Ascending aorta (tissue), 2 donors: ENCODE measurements at places on chromosomes 4 and X.

GRCh38 chr4:6824772-6825402 lies 42.4 kb downstream of the KIAA0232 start:
- DNase-seq: no peak

GRCh38 chrX:109475174-109475891 lies 6.6 kb downstream of the GUCY2F start:
- no peak for DNase-seq

DNA sequence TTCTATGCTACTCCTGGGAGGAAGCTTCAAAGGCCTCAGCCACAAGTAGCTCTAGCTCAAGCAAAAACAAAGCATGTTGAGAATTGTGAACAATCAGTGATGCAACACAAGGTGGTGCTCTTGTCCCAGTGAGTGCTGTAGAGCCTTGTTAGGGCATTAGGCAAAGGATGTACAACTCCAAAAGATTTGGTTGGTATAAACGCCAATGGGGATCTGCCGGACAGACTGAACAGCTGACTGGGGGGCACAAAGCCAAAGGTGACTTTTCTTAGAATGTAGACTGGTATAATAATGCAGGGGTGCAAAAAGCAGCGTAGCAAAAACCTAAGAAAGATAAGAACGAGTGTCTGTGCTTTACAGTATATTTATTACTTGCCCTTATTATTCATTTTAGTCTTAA lies 62.6 kb upstream of the ALB start:
- no peak for DNase-seq

DNA sequence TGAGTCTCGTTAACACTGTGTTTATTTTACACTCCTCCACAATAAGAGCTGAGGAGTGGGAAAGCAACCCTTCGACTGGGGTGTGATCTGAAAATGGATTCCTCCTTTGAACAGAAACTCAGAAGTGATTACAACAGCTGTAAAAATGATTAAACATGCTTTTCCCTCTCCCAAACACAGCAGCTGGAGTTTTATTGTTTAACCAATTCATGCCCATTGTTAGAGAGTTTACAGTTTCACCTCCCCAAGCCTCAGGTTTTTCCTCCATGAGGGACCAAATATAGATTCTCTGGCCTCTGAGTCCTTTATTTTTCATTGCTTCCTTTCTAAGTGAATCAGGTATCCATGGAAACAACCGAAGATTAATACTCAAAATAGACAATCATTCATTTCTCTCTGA lies 263.0 kb upstream of the TAPT1 start:
- DNase-seq: no peak

DNA sequence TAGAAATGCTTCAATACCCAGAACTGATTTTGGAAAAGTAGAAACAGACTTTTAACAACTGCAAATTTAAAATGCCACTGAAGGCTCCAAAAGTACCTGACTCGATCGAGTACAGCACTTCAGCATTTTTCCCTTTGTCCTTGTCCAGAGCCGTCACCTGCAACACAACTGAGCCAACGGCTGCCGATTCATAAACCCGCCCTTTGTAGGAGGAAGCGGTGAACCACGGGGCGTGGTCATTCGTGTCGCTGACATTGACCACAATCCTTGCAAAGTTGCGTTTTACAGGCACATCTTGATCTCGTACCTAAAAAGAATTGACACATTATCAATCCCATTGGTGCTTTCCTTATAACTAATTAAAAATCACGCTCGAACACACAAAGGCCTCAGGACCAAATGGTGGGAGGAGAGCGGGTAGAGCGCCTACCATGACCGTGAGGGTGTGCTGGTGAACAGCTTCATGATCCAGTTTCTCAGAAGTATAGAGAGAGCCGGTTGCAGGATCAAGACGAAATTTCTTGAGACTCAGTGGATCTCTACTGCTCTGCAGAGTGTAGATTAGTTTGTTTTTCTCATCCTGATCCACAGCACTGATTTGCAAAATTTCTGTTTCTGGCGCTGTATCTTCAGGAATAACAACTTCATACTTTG lies 72.8 kb upstream of the MTNR1A start:
- no peak for DNase-seq

DNA sequence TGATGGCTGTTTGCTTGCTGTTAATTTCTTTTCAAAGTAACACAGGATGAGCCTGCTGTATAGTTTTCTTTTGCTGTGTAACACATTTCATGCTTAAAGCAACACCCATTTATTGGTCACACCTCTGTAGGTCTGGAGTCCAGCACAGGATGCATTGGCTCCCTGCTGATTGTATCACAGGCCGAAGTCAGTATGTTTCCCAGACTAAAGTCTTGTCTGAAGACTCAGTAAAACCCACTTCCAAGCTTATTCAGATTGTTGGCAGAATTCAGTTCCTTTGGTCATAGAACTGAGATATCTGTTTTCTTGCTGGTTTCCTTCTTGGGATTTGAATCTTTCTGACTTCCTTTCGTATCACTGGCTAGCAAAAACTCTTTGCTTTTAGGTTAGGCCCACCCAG lies 54.3 kb downstream of the LRP2BP start:
- DNase-seq: no peak

DNA sequence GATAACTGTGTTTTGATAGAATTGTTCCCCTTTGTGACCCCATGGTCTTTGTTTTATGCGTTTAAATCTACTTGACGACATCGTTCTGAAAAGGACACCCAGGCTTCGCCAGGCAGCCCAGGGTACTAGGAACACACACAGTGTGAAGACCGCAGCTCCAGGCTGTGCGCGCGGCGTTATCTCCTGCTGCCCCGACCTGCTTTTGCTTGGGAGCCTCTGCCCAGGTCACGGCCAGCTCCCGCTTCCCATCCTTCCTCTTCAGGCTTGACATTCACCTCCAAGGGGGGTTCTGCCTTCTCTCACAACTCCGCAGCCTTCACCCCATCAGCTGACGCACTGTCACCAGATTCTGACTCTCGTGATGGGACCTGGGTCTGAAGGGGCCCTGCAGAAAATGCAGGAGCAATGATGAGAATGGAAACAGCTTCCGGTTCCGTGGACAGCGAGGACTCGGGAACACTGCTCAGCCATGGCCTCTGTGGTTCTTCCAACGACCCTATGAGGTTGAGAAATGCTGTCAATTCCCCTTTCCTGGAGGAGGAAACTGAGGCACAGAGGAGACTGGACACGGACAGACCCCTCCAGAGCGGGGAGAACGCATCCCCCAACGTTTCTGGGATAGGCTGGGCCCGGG lies 536 bp upstream of the HTRA3 start:
- DNase-seq: no peak

GRCh38 chr4:25001509-25001908 lies 29.2 kb downstream of the LGI2 start:
- DNase-seq: no peak

DNA sequence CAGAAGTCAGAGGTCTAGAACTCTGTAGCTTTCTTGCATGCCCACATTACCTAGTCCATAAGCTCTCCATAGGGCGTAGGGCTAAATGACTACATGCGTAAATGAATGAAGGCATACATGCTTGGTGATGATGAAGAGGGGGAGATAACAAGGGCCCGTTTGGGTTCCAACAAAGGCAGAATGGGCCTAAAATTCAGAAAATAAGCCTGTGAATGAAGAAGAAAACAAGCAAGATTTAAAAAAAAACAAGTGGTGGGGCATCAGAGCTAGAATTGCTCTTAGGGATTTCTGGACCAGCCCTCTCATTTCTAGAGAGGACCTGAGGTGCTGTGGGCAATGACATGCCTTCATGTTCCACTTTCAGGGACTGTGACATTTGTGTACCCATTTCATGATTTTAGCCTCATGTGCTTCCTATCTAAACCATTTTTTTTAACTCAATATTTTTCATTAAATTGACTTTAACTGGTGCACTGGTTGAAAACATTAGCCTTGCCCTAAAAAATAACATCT lies 12.1 kb downstream of the GPRIN3 start:
- DNase-seq: no peak

DNA sequence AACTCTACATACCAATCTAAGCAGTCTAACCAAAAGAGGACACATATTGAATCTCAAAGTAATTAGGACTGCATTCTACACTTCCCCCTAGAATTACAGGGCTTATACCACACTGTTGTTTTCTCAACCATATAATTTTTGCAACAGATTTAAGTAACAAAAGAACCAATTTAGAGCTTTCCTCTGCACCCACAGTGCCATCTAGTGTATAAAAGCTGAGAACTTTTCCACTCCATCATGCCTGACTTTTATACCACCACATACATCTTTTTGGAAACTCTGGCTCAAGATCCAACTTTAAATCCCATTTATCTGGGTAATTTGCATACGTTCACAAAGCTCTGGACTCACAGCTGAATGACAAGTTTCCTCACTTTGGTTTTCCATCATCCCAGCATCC lies 99.5 kb downstream of the EFHC2 start:
- DNase-seq: no peak

DNA sequence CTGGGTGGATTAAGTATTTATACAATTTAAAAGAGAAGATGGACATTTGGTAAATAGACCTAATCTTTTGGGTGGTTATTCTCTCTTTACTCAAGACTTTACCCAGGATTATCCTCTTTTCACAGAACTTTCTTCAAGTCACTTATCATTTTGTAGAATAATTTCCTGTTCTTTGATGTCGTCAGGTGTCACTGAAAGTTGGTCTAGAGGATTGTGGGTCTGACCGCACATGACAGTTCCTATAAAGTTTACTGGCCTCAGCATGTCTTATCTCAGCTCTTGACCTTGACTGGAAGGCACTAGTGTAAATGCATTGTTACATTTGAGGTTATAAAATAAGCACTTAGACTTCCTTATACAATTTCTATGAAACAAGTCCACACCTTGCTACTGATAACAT lies 139.9 kb upstream of the SLC4A4 start:
- DNase-seq: no peak

GRCh38 chr4:4333265-4333706 lies 43.2 kb downstream of the ZBTB49 start:
- no peak for DNase-seq

- no peak for DNase-seq
Measured at GRCh38 chr4:3217266-3217665, 31.7 kb upstream of the MSANTD1 start.

DNA sequence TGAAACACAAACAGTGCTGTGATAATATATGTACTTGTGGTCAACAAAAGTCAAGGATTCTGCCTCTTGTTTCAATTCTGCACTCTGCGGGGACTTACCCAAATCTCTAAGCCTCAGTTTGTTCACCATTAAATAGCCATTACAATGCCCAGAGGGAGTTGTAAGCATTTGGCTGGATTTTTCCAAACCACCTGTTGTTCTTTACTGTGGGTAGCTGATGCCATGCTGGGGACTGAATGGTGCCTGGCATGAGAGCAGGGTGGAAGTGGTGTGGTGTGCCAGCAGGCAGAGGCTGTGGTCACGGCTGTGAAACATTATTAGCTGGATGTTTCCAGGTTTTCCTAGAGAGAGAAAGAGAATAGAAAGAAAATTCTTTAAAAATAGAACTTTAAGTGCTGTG lies 60.7 kb upstream of the PAK3 start:
- DNase-seq: no peak

- DNase-seq: no peak
Measured at GRCh38 chrX:105781804-105782203, 40.5 kb upstream of the NRK start.

DNA sequence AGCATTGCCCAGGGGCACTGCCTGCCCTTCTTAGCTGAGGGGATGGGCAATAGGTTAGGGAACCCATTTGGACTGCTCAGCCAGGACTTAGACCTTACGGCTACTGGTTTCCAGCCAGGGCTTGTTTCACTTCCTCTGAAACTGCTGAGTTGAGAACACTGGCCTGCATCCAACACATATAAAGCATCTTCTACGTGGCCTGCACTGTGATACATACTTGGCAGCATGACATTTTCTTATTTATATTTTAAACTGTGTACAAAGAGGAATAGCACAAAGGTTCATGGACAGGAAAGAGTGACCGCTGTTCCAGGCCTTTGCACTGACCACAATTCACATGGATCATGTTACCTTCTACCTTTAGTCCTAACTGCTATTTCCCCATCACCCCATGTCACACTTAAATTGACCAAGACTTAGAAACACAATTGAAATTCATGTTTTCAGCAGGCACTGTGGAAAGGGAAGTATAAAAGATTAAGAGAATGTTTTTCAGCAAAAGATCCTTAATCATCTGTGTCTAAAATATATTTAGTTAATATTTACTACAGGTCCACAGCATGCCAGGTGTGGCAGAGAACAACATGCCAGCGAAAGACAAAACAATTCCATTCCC lies 43.7 kb downstream of the NLGN4X start:
- DNase-seq: no peak

- DNase-seq: no peak
Measured at GRCh38 chrX:13190051-13190450, 129.8 kb downstream of the ATXN3L start.

GRCh38 chr4:19119904-19120560 lies 1098.5 kb upstream of the LCORL start:
- no peak for DNase-seq

DNA sequence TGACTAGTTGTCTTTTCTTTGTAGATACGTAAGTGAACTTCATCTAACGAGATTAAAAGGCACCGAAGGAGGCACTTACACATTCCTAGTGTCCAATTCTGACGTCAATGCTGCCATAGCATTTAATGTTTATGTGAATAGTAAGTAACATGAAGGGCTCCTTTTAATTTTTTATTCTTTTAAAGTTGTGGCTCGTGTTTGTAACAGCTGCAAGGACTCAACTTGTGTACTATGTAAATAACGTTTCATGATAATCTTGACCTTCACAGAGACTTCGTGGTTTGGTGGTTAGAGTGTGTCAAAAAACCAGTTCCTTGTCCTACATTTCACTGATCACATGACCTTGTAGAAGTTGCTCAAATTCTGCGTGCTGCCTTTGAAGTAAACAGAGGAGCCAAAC lies 51.6 kb downstream of the KIT start:
- no peak for DNase-seq

DNA sequence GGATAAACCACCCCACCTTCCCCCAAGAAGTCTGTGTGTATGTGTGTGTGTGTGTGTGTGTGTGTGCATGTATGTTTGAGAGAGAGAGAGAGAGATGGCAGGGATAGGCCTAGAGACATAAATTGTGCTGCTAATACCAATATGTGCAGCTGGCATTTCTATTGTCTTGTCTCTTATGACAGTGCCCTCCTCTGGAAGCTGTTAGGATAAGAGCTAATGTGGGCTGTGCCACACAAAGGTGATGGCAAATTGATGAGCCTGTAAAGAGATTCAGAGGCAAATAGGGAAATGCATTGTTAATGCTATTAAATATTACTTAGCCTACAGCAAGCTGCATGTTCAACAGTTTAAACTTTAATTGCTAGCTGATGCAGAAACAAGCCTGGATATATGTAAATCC lies 332.0 kb downstream of the NKX6-1 start:
- DNase-seq: no peak

GRCh38 chr4:157050561-157050960 lies 25.4 kb upstream of the GLRB start:
- no peak for DNase-seq

DNA sequence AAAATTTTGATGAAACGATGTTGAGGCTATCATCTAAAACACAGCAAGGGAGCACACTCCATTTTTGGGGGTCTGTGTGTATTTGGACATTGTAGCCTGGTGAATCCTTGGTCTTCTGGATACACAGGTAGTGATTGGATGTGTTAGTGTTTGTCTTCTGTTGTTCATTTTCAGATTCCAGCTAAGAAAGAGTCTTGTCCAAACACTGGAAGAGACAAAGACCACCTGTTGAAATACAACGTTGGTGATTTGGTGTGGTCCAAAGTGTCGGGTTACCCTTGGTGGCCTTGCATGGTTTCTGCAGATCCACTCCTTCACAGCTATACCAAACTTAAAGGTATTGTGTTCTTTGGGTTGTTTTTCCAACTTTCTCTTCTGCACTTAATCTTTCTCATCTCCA lies 32.8 kb downstream of the NSD2 start:
- no peak for DNase-seq
